AG04450 (cell line): ENCODE measurements at places on chromosomes 4 and X.

DNA sequence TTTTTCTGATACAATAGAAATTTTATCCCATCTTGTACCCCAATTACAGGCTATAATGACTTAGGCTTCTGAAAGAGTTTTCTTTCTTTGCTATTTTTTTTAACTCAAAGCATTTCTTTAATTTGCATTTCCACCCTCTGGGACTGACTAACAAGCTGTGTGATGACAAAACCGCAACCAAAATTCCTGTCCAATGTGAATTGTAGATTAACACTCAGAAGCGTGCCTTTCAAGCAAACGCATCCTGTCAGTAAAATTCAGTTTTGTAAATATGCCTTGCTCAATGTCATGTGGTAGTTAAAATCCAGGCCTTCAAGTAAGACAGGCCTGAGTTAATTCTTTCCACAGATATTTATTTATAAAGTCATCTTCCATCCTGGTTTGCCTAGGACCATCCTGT is 50.3 kb downstream of the STK32B start:
- no peak for DNase-seq

DNA sequence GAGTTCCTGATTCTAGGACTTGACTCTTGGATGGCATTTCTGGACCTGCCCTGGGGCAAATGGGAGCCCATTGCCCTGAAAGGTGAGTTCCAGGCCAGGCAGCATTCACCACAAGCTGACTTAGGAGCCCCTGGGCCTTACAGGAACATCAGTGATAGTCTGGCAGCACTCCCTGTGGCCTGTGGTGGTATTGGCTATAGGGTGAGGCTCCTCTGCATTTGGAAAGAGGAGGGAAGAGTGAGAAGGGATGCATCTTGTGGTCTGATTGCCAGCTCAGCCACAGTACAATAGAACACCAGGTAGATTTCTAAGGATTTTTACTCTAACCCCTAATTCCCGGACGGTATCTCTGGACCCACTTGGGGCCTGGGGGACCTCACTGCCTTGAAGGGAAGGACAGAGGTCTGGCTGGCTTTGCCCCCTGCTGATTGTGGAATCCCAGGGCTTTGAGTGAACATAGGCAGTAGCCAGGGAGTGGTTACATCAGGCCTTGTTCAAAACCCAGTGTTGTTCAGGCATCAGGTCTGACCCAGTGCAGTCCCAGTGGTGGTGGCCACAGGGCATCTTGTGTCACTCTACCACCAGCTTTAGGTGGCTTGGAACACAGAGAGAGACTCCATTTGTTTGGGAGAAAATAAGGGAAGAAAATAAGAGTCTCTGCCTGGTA is 32.9 kb downstream of the MAGED4 start:
- no peak for DNase-seq

DNA sequence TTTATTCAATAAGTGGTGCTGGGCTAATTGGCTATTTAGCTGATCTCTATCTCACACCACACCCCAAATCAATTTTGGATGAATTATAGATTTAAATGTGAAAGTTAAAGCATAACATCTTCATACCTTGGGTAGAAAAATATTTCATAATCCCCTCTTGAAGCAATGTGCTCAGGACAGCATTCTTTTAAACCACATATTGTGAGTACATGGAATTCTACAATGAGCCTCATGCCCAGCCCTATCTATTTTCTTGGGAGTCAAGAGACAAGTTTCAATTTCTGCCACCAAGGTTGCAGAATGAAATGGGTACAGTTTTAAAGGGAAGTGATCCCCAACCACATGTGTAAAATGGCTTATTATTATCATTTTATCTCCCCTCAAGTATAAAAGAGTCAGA is 30.6 kb upstream of the GPRIN3 start:
- no peak for DNase-seq

- DNase-seq, result no peak
Measured at GRCh38 chr4:111542056-111542455, 603.2 kb upstream of the FAM241A start.

- no peak for DNase-seq
Measured at GRCh38 chrX:150014525-150014924, 76.2 kb upstream of the EOLA2 start.

GRCh38 chr4:80035336-80035735 is 37.7 kb downstream of the ANTXR2 start:
- DNase-seq, result no peak

- no peak for DNase-seq
Measured at GRCh38 chrX:154718616-154719015, 32.3 kb downstream of the GAB3 start.

- DNase-seq, result no peak
Measured at GRCh38 chrX:153560000-153560399, 38.9 kb downstream of the CCNQ start.

DNA sequence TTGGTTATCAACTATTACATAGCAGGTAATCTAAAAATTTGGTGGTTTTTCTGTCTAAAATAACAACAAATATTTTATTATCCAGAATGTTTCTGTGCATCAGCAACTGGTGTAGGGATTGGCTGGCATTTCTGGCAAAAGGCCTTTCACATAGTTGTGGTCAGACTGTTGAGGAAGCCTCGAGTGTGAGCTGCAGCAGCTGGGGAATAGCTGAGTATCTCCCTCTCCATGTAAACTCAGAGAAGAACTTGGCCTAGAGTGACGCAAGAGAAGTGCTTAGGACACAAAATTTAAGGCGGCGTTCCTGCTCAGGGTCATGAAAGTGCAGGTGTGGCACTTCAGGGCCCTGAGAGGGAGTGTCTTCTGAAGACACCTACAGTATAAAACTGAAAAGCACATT is 558.9 kb downstream of the SPOCK3 start:
- DNase-seq, result no peak

GRCh38 chr4:15270201-15270600 is 157.6 kb upstream of the C1QTNF7 start:
- no peak for DNase-seq

GRCh38 chr4:98728871-98729270 is 70.5 kb upstream of the TSPAN5 start:
- no peak for DNase-seq
